ENCODE measurements at places on chromosomes 1 and 21.

- DNase-seq: no peak
Measured at GRCh38 chr1:160309185-160309557, 24.2 kb upstream of the PEX19 start.

- DNase-seq: no peak
Measured at GRCh38 chr1:81231729-81232038, 569.0 kb upstream of the ADGRL2 start.

- DNase-seq: no peak
Measured at GRCh38 chr21:16086936-16087335, 357.2 kb downstream of the USP25 start.

DNA sequence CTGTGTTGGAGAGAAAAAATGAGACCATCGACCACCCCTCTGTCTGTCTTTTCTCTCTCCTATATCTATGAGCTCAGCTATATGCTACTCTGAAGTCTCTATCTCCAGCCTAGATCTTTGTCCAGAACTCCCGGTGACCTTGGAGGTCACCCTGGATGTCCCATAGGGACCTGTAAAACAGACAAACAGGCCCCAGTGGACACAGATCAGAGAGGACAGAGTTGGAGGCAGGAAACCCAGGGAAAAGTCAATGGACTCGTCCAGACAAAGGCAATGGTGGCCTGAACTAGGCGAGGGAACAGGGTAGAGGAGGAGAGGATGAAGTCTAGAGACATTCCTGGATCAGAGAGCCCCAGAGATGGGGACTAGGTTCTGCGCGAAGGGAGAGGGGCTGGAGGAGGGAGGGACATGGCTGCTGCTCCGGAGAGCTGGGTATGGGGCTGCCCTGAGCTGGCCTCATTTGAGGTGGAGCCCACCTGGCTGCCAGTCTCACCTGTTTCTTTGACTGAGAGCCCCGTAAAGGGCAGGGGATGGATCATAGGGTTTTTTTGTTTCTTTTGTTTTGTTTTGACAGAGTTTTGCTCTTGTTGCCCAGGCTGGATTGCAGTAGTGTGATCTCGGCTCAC, 10.6 kb upstream of the MARCKSL1 start:
- DNase-seq: no peak

DNA sequence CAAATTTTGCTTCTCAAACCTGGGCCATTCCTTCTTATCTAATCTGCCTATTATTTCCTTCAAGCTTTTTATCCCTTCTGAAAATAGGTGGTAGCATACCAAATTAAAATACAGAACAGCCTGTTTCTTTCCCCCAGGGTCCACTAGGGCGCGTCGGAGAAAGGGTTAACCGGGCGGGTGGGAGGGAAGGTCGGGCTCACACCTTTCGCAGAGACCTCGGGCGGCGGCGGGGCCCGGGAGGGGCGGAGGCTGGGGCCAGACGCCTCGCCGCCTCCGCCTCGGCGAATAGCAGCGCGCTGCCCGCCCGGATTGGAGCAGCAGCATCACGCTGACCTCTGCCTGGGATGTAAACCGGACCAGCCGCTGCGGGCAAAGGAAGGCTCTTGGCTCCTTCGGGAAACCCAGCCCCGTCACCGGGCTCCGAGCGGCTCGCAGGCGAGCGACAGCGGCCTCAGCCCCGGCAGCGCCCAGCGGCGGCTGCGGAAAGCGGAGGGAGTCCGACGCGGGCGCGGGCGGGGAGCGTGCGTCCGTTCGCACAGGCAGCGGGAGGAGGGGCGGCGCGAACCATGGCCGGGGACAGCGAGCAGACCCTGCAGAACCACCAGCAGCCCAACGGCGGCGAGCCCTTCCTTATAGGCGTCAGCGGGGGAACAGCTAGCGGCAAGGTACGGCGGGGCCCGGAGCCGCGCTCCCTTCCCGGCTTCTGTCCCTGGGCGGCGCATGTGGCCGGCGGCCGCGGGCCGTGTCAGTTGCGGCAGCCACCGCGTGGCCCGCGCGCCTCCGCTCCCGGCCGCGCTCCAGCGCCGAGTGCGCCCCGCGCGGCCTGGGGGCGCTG, at the start of gene UCK2:
Gene UCK2 (plus strand): TSS at position 347 of the 835 bp plus-strand sequence. CDS start 220 bp downstream, at position 567.
- DNase-seq: peak; percentile 36

DNA sequence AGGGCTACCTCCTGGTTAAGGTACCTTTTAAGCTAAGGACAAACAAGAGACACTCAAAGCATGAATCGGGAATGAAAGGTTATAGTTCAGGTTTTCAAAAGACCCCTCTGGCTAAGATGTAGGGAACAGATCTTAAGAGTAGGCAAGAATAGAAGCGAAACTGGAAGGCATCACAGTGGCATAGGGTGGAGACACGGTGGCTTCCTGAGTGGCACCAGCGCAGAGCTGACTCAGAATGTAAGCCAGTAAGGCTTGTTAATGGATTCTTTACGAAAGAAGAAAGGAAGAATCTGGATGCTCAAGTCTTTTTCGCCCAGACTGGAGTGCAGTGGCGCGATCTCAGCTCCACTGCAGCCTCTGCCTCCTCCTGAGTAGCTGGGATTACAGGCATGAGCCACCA, 21.2 kb downstream of the PADI6 start:
- no peak for DNase-seq

DNA sequence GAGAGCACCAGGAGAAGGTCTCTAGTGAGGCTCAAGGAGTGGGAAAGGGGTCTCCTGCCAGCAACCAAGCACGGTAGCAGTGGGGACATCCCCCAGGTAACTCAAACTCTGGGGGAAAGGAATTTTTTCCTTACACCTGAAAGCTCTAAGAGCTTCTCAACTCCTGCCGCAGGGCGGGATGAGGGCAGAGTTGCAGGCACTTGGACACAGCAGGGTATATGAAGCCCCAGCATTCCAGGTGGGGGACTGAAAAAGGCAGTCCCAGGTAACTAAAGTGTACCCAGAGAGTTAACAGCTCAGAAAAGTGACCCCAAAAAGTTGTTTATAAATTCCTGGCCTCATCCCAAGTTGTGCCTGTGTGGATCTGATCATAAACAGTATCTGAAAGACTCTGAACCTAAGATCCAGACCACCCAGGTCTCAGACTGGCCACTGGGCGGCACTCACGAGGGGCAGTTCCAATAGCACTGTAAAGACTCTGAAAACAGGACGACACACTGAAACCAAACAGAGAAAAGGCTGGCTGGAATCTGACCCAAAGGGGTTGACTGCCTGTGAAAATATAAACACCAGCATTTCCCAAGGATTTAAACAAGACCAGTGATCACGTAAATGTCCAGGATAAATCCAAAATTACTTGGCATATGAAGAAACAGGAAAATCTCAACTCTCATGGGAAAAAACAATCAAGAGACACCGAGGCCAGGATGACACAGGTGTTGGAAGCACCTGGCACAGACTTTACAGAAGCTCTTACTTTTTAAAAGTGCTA, 47.5 kb downstream of the HSF2BP start:
- DNase-seq: no peak

- DNase-seq: no peak
Measured at GRCh38 chr21:14923468-14923867, 141.3 kb downstream of the NRIP1 start.

DNA sequence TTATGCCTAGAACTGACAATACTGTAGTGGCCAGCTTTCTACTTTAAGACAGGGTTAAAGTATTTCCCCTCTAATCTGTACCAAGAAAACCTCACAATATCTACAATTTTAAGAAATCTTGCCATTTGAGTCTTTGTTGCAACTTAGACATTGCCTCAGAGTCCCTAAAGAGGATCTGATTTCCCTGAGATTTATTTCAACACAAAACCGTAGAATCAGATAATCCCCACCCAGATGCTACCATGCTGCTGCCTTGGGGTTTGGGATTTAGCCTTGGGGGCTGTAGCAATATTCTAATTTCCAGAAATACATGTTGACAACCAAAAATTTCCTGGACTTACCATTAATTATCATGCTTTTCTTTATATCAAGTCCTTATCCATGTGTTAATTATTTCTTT, 50.3 kb upstream of the DENND1B start:
- no peak for DNase-seq

GRCh38 chr21:36849461-36850105, 116.9 kb downstream of the HLCS start:
- DNase-seq: no peak

DNA sequence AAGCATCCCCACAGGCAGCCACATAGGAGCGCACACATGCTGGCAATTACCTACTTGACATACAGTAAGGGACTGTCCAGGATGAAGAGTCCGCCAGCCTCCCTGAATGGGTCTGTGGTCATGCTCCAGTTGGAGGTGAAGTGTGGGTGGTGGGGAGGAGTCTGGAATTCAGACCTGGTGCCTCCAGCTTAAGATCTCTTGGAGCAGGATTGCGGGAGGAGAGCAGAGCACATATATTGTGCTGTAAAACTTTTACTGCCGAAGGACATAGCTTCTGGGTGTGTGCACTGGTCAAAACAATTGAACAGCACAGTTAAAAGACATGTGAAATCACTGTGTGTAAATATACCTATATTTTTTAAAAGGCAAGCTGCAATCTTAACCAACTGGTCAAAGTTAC, 17.9 kb downstream of the STK40 start:
- DNase-seq: no peak

- DNase-seq: no peak
Measured at GRCh38 chr1:23149114-23149513, 19.5 kb downstream of the LUZP1 start.
